Mesothelial cell of epicardium (in vitro differentiated cells): ENCODE measurements at places on chromosomes 5 and 9. TPM values are rescaled to one million over a fixed set of nuclear protein-coding genes. Genes with fewer than 3 reads are reported as not detected.
A peak's percentile ranks its signal among the peaks of the same experiment; 100 is the strongest.

GRCh38 chr9:122506964-122507363, 3.6 kb upstream of the OR1J2 start:
- DNase-seq: no peak

GRCh38 chr9:30796764-30797163, 1587.7 kb upstream of the ACO1 start:
- no peak for DNase-seq

DNA sequence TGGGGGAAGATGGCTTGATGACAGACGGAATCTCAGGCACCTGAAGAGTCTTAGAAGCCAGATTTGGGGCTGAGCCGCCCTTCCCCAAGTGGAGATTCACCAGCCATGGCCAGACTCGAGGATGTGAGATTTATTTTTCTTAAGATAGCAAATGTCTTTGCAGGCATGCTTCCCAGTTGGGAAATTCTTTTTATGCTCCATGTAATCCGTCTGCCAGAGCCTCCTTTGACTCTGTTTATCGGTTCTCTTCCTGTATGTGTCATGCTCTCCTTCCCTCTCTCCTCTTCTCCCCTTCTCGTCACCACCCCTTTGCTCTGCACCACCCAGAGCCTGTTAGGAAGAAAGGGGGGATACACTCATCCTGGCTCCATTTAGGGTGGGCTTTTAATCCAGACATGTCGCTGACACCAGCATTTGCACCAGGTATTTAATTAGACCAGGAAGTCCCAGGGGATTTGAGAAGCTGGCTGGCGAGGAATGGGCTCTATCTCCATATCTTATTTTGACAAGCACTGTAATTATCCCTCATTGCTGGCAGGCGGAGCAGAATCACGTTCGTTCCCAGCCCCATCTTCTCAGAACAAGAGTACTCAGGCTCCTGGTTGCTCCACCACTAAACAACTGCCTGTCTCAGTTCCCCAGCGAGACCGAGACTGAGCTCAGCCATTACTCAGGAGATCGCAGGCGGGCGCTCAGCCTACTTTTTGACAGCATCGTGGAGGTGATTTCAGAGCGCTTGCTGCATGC, 50.9 kb downstream of the KCNIP1 start:
- peak; percentile 36 for DNase-seq

DNA sequence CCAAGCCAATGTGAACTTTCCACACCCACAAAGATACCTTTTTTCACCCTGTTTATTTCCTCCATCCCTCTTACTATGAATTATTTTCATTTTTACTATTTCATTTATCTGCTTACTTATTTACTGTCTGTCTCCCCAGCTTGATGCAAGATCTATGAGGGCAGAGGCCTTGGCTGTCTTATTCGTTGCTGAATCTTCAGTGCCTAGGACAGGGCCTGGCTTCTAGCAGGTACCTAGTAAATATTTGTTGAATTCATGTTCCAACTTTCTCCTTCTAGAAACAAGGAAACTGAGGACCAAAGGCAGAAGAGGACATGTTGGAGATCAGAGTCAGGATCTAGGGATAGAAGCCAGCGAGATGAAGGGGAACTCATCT, 543 bp upstream of the DNM1 start:
- no peak for DNase-seq

DNA sequence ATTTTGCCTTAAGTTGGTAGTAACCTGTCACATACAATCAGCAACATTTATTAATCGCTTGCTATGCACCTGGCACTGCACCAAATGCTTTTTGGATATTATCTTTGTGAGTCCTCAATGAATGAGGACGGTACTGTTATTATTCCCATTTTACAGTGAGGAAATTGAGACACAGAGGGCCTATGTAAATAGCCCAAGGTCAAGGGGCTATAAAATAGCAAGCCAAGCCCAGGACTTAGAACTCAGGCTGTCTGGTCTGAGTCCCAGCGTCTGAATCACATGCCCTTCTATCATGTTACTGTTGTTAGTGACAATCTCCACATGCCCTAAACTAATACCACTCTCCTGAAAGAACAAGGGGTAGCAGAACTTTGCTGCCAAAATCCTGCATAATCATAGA, 60.0 kb downstream of the ERAP1 start:
- DNase-seq: no peak

- DNase-seq: no peak
Observed at GRCh38 chr9:120974181-120974580, 47.6 kb upstream of the TRAF1 start.

DNA sequence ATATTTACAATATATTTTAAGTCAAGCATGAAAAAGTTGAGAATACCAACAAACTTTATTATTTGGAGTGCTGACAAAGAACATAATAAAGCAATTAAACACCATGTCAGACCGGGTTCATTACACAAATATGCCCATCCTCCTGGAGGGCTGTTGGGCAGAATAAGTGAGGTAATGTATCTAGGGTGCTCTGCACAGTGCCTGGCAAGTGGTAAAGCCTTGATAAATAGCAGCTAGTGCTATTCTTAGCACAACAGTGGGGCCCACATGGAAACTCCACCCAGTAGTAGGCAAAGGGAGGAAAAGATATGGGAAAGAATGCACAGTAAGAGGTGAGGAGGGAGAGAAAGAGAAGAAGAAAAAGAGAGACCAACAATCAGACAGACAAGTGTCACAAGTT, 97.7 kb downstream of the SLC1A3 start:
- DNase-seq: no peak

DNA sequence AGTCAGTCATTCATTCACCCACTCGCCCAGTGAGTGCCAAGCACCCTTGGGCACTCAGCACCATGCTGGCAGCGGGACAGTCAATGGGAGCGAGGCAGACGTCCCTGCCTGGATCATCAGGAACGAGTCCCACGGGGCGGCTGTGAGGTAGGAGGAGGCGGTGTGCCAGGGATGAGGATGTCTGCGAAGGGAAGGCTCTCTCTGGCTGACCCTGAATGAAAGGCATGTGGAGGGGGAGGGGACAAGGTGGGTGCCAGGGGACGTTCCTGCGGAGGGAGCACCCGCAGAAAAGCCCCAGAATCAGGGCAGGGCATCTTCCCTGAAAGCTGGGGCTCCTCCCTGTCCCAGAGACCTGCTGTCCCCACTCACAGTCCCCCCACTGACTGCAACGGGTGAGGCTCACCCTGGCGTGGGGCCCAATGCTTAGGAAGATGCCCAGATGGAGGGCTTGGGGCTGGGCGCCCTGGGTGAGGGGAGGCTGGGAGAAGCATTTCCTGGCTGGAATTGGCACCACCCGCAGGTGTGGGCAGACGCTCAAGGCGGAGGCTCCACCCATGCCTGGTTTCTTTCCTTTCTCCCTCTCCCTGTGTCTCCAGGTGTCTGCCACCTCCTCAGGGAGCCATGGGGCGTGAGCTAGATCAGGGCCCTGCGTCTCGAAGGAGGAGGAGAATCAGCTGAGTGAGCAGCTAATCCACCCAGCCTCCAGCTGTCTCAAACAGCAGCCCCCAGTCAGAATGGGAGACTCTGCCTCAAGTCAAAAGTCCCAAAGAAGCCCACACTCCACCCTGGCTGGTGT, 179.0 kb upstream of the PPP1R26 start:
- DNase-seq: no peak

DNA sequence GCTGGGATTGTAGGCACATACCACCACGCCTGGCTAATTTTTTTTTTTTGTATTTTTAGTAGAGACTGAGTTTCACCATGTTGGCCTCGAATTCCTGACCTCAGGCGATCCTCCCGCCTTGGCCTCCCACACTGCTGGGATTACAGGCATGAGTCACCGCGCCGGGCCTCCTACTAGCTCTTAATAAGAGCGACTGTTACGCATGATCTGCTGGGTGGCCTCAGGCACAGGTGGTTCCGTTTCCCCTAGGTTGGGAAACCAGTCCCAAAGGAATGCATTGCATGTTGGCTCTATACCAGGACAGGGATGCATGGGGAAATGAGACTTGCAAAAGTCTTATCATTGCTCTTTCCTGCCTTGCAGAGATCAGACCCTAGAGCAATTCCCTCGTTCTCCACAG, 184.7 kb upstream of the PPP1R26 start:
- no peak for DNase-seq

DNA sequence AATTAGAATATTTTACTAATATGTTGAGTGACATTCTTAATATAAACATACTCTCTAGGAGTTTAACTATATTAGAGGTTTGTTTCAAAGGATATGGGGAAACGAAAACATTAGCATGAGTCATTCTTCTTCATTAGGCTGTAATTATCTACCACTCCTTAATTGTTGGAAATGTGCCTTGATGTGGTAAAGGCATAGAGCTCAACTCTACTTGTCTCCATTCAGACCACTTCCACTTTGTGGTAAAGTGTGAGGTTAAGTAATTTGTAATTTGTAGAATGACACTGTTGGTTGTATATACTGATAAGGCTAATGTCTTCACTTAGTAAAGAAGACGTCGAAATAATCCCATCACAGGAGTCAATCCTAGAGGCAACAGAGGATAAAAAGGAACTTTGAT, 58.1 kb downstream of the HAPLN1 start:
- DNase-seq: no peak

GRCh38 chr5:130425424-130425823, 521.2 kb downstream of the CHSY3 start:
- no peak for DNase-seq

DNA sequence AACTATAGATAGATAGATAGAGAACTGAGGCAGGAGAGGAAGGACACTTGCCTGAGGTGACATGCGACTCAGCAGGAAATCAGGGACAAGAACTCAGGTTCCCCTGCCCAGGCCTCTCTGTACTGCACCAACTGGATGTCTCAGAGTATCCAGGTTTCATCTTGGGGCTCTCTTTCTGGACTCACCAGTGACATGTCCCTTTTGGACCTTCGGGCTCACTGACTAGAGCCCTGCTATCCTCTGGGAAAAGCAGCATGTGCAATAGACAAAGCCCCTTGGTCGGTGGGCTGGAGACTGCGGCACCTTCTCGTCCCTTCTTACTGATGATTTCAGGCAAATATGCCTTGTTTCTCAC, 104.5 kb downstream of the RGS3 start:
- no peak for DNase-seq

GRCh38 chr5:6494939-6495338, 46.3 kb downstream of the UBE2QL1 start:
- no peak for DNase-seq

DNA sequence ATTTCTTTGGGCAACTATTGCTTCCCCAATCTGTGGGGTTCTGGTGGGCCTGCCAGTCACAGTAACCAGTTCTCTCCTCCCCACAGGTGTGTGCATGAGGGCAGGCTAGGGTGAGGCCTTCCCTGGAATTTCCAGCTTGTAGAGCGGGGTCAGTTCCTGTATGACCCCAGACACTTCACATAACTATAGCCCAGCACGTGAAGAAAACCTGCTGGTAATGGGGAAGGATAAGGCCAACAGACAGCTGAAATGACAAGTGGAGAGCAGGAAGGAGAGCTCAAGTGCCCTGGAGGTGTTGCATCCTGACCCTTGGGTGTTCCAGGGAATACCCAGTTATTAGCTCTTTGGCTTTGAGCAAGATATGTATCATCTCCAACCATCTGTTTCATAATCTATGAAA, 142.2 kb downstream of the CDC42SE2 start:
- no peak for DNase-seq

GRCh38 chr9:33140401-33141360, 26.5 kb downstream of the B4GALT1 start:
- no peak for DNase-seq

DNA sequence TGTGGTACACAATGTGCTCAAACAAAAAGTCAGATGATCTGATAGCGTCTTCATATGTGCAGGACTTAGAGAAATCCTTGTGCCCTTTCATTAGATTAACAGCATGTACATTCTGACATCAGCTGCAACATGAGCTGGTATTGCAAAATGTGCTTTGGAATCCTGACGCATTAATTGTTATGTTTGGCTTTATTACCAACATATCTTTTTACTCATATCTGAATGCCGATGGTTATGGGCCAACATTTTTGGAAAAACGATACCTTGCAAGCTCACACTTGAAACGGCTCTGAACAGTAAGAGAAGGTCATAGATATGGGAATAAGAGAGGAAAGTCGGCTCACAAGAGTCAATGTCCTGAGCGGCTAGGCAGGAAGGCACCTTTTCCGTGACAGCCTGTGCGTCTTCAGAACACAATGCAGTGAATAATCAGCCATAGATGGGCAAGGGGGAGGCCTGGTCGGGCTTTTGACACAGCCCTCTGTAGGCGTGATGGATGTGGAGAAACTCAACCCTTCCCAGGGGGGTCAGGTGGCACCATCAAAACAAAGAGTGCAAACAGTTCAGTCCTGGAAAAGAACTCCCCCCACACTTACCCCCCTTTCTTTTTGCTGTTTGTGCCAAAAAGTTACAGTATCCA, 36.4 kb upstream of the GAS1 start:
- no peak for DNase-seq

- no peak for DNase-seq
Observed at GRCh38 chr5:27494887-27495286, 456.5 kb upstream of the CDH9 start.

- no peak for DNase-seq
Observed at GRCh38 chr9:3840311-3840710, 314.5 kb upstream of the RFX3 start.

GRCh38 chr5:142032747-142033631, 20.2 kb upstream of the GNPDA1 start:
- DNase-seq: no peak

DNA sequence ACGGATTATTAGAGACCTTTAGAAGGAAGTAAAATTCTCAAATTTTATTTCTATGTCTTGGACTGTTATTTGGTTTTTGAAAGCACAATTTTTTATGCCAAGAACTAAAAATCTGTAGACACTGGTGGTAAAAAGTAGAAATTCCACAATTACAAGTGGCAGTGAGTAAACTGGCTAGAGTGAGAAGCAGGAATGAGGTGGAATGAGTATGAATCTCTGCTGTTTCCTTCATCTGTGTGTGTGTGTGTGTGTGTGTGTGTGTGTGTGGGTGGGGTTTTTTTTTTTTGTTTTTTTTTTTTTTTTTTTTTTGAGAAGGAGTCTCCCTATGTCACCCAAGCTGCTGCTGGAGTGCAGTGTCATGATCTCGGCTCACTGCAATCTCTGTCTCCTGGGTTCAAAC, 94.2 kb downstream of the TLE4 start:
- no peak for DNase-seq

Gene RGS3
- 24.9 to 26.6 TPM (median 26.3 TPM) in 3 replicates for total RNA-seq

Gene DBH
- total RNA-seq: not detected in 3 replicates

Gene GARIN3
- total RNA-seq: not detected in 3 replicates

Gene HAVCR2
- total RNA-seq: 0.84 to 1.2 TPM (median 0.86 TPM) in 3 replicates

Gene FOXD1
- 0.09 TPM in 1 of 3 replicates, not detected in the others for total RNA-seq

Gene OGN
- total RNA-seq: 2.2 to 3.1 TPM (median 2.6 TPM) in 3 replicates

Gene GRIA1
- total RNA-seq: 1.2 to 1.8 TPM (median 1.3 TPM) in 3 replicates

Gene INPP5E
- total RNA-seq: 22.1 to 24.6 TPM (median 23.3 TPM) in 3 replicates

Gene CCDC180
- 16.1 to 17.7 TPM (median 17.1 TPM) in 3 replicates for total RNA-seq

Gene AKNA
- total RNA-seq: 19.6 to 24.0 TPM (median 23.1 TPM) in 3 replicates

Gene GADD45G
- 1.0 to 2.0 TPM (median 1.8 TPM) in 3 replicates for total RNA-seq

Gene FGF10
- 0.22 to 0.31 TPM in 2 of 3 replicates, not detected in the other for total RNA-seq

Gene PIK3R1
- 77.3 to 80.4 TPM (median 79.0 TPM) in 3 replicates for total RNA-seq
